ENCODE measurements at places on chromosomes 13 and 19.

- DNase-seq: peak; percentile 55
Measured at GRCh38 chr19:49746206-49746958, 16.7 kb downstream of the TSKS start.

GRCh38 chr19:48292798-48293197, 22.9 kb downstream of the ZNF114 start:
- DNase-seq: no peak

DNA sequence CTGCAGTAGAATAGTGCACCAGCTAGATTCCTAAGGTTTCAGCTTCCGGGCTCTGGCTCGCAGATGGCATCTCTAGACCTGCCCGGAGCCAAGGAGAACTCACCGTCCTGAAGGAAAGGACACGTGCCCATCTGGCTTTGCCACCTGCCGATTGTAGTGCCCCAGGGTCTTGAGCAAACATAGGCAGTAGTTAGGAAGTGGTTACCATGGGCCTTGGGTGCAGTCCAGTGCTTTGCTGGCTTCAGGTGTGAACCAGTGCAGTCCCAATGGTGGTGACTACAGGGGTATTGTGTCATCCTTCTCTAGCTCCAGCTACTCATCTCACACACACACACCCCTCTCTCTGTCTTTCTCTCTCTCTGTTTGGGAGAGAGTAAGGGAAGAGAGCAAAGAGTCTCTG, 61.4 kb upstream of the TEX29 start:
- no peak for DNase-seq

DNA sequence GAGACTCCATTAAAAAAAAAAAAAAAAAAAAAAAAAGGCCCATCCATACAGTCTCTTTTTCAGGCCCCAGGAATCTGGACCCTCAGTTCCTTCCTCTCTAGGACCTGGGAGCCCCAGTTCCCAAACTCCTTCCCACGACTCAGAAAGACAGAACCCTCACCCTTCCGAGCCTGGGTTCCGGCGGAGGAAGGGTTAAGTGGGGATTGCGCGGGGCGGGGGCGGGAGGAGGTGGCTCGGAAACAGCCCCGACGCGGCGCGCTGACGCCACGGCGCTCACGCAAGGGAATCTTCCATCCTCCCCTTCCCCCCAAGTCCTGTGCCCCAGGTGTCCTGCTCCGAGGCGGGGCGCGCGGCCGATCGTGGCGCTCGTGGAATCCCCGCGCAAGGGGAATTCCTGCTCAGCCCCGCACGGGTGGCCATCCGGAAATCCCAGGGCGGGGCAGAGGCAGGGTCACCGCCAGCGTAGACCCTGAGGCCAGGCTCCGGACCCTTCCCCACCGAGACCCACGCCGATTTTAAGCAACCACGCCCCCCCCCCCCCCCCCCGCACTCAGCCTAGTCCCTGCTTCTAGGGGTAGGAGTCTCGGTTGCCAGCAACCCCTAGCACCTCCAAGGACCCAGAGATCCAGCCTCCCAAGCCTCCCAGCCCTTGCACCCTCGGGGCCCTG, 659 bp downstream of the NFKBID start:
- peak; percentile 90 for DNase-seq

GRCh38 chr13:81658598-81659370, 1317.9 kb upstream of the SPRY2 start:
- no peak for DNase-seq

DNA sequence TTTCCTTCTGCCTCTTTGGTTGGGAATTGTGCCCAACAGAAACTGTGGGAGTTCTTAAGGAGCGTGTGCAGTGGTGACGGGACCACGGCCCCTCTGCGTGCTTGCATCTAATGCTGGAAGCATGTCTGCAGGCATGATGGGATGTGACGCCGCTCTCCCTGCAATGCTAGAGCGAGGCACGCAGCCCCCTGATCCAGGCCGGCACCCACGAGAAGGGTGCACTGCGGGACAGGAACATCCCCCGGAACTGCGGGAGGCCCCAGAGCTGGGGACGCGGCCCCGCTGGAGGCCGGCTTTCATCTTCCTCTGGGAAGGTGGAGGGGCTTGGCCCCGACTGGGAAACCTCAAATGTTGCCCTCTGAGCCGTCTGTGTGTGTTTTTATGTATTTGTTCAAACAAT, 32.7 kb downstream of the TMEM255B start:
- no peak for DNase-seq

DNA sequence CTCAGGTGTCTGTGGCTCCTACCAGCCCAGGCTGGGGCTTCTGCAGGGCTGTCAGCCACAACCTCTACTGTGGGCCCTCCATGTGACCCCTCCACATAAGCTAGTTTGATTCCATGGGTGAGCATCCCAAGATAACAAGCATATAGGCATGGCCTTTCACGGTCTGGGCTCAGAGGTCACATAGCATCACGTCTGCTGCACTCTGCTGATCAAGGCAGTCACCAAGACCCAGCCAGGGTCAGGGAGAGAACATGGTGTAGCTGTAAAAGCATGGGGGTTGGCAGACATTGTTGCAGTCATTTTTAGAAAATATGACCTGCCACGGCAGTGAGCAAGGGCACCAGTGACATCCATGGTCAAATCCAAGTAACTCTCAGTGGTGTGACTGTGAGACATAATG, 698.8 kb downstream of the UQCRFS1 start:
- DNase-seq: no peak

DNA sequence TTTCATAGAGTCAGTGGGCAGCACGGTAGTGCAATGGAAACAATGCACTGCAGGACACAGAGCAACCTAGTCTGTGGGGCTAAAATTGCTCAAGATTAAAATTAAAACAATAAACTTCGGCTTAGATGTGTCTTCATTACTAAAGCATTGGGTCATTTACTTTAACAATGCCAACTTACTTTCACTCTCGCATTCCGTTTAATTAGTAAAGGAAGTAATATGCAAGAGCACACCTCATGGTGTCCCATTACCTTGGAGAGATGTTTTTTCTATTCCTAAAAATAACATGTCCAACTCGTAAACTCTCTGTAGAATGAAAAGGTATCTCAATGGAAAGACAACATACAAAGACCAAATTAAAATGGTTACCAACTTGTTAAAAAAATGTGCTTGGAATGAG, 738.4 kb downstream of the PCDH17 start:
- no peak for DNase-seq

DNA sequence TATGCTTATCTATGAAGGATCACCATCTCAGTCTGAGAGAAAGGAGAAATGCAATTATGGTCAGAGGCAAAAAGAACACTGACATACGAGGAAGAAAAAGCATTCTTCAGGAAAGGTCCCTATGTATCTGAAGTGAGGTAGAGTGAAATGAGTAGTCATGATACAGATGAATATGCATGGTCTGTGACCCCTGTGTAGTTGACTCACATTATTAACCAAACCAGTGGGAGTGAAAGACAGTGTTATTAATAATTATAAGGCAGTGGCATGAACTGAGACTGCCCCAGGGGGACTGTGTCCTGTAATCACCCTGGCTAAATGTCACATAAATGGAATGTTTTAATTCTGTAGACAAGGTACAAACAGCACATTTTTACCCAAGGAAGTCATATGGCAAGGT, 1320.2 kb upstream of the PCDH9 start:
- no peak for DNase-seq

- DNase-seq: no peak
Measured at GRCh38 chr19:32172566-32173160, 172.7 kb upstream of the ZNF507 start.

DNA sequence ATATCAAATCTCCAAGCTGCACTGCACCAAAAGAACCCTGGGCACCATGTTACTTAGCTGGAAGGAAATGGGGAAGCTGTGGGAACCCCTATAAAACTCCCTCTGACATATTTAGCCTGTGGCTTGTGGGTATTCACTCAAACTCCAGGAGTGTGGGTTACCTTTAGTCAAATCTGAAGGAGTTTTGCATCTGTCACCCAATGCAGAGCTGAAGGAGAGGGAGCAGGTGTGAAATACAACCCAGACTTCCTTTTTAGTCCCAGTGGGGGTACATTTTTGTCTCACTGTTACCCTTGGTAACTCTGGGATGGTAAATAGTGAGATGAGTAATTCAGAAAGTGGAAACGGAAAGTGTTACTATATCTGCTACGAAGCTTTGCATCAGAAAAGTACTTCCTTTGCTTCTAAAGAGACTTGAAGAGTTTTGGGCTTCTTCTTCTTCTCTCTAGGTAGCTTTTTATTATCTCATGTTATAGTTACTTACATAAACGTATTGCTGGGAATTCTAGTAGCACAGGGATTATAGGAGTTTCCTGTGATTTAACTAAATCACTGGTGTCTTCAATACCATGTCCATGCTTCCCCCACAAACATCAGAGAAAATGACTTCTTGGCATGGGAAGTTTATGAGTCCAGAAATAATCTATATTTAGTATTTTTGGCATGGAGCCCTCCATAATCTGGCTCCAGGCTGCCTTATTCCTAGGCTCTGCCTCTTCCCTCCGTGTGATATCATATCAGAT, 105.9 kb downstream of the AKAP11 start:
- DNase-seq: no peak

DNA sequence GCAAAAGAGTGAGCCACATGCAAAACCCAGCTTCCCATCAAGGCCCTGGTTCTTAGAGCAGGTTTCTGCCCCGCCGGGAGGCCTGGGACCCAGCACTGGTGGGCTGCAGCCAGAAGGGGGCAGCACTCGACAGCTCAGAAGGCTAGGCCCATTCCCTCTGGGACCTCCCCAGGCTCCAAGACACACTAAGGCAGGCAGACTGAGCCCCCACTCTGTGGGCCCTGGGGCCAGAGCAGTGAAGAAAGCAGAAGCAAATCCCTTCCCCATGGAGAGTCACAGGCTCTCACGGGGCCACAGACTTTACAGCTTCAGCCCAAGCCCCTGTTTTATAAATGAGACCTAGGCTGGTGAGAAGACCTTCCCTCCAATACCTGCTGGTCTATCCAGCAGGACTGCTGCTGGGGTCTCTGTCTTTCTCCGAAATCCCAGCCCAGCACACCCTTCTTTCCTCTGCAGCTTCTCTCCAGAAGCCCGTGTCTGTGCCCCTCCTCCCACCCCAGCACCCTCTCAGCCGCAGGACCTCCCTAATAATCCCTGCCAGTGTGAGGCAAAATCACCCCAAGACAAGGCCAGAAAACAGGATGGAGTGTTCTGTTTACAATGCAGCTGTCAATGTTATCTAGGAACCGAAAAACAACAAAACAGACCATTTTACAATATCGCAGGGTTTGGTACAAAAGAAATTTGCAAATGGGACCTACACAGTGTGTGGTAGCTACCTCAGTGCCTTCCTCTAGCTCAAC, 109.3 kb downstream of the ABCC4 start:
- DNase-seq: peak; percentile 63

DNA sequence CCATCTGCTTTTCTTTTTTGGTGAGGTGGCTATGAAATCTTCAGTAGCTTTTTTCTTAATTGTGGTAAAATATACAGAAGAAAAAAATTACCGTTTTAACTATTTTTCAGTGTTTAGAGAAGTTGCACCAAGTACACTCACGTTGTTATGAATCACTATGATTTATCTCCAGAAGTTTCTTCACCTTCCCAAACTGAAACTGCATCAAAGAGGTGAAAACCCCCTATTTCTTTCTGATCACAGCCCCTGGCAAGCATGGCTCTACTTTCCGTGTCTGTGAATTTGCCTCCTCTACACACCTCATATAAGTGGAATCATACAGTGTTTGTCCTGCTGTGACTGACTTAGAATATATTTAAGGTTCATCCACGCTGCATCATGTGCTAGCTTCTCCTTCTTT, 15.6 kb upstream of the SIGLEC10 start:
- DNase-seq: no peak

DNA sequence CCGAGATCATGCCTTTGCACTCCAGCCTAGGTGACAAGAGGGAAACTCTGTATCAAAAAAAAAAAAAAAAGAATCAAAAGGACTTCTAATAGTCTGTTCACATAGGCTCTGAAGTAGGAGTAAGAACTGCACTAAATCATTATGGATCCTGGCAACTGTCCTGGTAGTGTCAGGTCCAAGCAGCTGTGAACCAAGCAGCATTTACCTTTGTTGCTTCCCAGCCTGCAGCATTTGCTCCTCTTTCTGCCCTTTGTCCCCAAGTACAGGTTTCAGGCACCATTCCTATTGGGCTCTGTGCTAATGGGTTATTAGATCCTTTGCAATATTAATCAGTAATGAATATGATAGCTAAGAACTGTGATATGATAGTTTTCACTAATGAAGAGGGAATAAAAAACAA, 77.4 kb upstream of the NBEA start:
- DNase-seq: no peak

DNA sequence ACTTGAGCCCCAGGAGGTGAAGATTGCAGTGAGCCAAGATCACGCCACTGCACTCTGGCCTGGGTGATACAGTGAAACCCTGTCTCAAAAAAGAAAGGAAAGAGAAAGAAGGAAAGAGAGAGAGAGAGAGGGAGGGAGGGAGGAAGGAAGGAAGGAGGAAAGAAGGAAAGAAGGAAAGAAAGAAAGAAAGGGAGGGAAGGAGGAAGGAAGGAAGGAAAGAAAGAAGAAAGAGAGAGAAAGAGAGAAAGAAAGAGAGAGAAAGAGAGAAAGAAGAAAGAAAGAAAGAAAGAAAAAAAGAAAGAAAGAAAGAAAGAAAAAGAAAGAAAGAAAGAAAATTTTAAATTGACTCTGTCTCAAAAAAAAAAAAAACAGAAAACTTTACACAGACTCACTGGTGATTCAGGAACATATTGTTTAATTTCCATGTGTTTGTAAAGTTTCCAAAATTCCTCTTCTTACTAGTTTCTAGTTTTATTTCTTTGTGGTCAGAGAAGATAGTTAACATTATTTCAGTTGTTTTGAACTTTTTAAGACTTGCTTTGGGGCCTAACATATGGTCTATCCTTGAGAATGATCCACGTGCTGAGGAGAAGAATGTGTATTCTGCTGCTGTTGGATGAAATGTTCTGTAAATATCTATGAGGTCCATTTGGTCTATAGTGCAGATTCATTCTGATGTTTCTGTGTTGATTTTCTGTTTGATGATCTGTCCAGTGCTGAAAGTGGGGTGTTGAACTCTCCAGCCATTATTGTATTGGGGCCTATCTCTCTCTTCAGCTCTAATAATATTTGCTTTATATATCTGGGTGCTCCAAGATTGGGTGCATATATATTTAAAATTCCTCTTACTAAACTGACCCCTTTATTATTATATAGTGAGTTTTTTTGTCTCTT, 204.4 kb upstream of the SERP2 start:
- DNase-seq: no peak

- peak; percentile 67 for DNase-seq
Measured at GRCh38 chr19:35346193-35347052, 1.3 kb upstream of the FFAR1 start.

All from activated naive CD4-positive, alpha-beta T cell treated with anti-CD3 and anti-CD28 coated beads, Interleukin-2, amount 50 U/mL, for 16 hours (primary cell).